Lung (tissue), 17 donors: ENCODE measurements at places on chromosomes 2 and 18. TPM values are rescaled to one million over a fixed set of nuclear protein-coding genes. Genes with fewer than 3 reads are reported as not detected.

CPLX4 gene
- total RNA-seq, result not detected

DGKD gene
- 30.3 TPM for total RNA-seq

COMMD1 gene
- 32.3 TPM for total RNA-seq

HOXD11 gene
- not detected for total RNA-seq

ATP6V1C2 gene
- 2.5 TPM for total RNA-seq

TNS1 gene
- 377 TPM for total RNA-seq

ONECUT2 gene
- total RNA-seq, result not detected

LRP1B gene
- total RNA-seq, result 0.28 TPM

LBX2 gene
- total RNA-seq, result 0.63 TPM

CDK5R2 gene
- 0.17 TPM for total RNA-seq

ZNF804A gene
- total RNA-seq, result 0.17 TPM

ARL4C gene
- 13.7 TPM for total RNA-seq

POMC gene
- total RNA-seq, result 3.2 TPM

ADRA2B gene
- total RNA-seq, result 0.21 TPM

LDLRAD4 gene
- total RNA-seq, result 30.2 TPM

ANKRD62 gene
- 0.09 TPM for total RNA-seq

DNAJC5G gene
- not detected for total RNA-seq

VWC2L gene
- total RNA-seq, result 0.57 TPM

C2orf78 gene
- total RNA-seq, result not detected

ABCG5 gene
- total RNA-seq, result not detected

SLC5A6 gene
- total RNA-seq, result 32.5 TPM

BCL2L11 gene
- 24.2 TPM for total RNA-seq

KANSL3 gene
- 91.4 TPM for total RNA-seq

FAM237A gene
- total RNA-seq, result not detected

DSG4 gene
- not detected for total RNA-seq

ST8SIA3 gene
- 0.03 TPM for total RNA-seq

KYNU gene
- total RNA-seq, result 15.5 TPM
